T1000 (cell line): ENCODE measurements at places on chromosomes 11 and 22.

- no peak for DNase-seq
These were observed 13.5 kb downstream of the SCN3B start for GRCh38 chr11:123640677-123641494.

GRCh38 chr11:68081691-68082090 lies 39.5 kb downstream of the CHKA start:
- DNase-seq, result no peak

GRCh38 chr11:4551346-4551979 lies 6.5 kb downstream of the OR52M1 start:
- DNase-seq, result no peak

DNA sequence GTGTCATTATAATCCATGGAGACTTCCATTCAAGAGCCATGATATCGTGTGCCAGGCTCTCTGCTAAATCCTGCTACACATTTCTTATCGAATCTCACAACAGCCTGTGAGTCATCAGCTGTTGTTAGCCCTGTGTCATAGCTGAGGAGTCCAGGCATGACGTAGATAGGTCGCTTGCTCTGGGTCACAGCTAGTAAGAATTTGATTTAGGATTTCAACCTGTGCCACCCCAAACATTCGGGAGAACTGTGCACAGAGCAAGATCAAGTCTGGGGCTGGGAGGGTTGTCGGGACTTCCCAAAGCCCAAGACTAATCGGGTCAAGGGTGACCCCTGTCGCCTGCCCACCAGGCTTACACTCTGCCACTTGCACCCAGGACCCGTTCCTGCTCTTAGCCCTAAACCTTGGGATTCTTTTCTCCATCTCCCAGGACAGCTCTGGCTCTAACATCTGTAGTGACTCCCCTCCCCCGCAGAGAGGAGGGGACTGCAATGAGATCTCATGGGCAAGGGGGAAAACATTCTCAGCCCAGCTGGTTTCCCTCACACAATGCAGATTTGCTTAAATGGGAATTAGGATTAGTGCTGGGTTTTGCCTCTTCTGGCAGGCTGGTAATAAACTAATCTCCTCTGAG lies 34.3 kb downstream of the TSPAN18 start:
- no peak for DNase-seq

GRCh38 chr11:82701847-82702520 lies 31.7 kb downstream of the FAM181B start:
- DNase-seq, result no peak

DNA sequence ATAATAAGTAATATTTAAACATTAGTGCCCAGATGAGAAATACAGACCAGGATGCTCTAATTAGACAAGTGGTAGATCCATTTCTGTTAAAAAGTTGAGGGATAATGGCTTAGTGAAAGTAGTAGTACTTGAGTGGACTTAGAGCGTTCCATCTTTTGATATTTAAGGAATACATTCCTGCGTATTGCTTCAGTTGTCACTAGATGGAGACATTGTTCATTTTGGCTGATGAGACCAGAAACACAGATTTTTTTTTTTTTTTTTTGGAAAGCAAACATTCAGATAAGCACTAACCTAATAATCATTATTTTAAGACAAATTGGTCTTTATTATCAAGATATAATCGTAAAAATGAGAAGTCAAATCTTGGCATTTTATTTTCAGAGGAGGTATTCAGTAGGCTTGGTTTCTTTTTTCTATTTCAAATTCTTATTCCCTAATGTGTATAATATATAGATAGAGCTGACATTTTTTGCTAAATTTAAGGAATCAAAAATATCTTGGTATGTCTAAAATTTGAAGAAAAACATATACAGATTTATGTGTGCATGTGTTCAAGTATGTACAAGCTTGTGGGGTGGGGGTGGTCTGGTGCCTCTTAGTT lies 92.9 kb downstream of the DYNC2H1 start:
- no peak for DNase-seq

- DNase-seq, result no peak
These were observed 8.7 kb downstream of the IFITM10 start for GRCh38 chr11:1741741-1742140.

- DNase-seq, result no peak
These were observed 71.7 kb downstream of the PAK1 start for GRCh38 chr11:77402218-77402556.

DNA sequence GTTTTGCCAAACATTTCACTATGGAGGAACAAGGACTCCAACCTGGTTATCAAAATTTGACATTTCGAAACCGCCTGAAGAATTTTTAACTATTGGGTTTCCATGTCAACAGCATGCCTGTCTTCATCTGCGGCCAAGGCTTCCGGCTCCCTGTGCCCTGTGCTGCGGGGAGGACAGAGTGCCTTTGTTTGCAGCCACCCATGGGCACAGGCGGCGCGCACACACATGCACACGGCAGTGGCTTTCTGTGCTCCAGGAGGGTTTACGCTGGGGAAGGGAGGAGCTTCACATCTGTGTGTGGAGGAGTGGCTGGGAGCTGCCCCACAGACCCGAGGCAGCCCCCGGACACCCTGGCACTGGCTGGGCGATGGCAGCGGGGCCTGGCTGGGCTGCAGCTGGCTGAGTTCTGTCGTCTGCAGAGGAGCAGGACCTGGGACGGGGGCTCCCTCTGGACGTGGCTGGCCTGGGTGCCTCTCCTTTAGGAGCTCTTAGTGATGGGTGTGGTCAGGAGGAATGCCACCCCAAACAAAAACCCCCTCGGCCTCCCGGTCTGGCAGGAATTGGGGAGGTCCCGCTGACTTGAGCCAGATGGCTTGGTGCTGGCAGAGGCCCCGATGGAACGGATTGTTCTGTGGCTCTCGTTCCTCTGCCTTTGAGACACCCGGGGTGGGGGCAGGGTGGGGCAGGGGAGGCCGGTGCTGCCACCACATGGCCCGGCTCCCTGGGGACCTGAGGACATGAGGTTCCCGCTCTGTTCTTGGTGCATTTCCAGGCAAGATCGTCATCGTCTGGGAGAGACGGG lies 1290.9 kb downstream of the BRD1 start:
- DNase-seq, result no peak

- no peak for DNase-seq
These were observed 781 bp downstream of the TCIRG1 start for GRCh38 chr11:68039526-68040086.

- DNase-seq, result no peak
These were observed 14.1 kb downstream of the SLC35C1 start for GRCh38 chr11:45818961-45819605.

DNA sequence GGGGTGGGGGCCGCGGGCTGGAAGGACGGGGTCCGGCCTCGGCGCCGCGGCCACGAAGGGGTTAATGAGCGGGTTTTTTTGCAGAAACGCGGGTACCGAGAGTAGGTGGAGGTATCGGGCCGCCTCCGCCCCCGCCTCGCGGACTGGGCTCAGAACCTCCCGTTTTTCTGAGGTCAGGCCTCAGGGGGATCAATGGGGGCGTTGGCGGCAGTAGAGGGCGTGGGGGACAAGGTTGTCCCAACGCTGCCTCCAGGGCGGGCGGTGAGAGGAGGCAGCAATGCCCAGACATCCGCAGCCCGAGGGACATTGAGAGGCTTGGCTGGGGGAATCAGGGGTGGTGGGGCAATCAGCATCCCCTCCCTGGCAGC lies 34.8 kb upstream of the PRODH start:
- DNase-seq, result no peak

DNA sequence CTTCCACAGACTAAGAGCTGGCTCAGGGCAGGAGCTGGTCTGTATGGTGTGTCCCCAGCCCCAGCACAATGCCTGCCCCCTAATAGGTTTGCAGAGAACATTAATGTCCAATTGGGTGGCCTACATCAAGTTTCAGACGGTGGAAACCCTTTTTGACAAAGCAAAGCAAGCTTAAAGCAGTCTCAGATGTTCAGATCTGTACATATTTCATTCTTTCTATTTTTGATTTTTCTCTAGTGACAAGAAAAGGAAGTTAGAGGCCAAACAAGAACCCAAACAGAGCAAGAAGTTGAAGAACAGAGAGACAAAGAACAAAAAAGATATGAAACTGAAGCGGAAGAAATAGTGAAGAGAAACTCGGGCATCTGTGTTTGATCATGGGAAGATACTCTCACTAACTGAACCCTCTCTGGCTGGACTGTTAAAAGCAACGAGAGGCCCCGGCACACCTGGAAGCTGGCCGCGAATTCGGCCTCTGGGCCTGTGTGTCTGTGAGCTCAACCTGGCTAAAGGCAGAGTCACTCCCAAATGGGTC lies 40.5 kb downstream of the NAT10 start:
- no peak for DNase-seq

GRCh38 chr11:19259487-19260345 lies 19.0 kb upstream of the E2F8 start:
- DNase-seq, result peak; percentile 10

GRCh38 chr11:14288189-14288935 lies 70.6 kb downstream of the RRAS2 start:
- no peak for DNase-seq
